NCI-H2081 (cell line): ENCODE measurements at places on chromosomes 16 and 17.
A peak's percentile ranks its signal among the peaks of the same experiment; 100 is the strongest.

DNA sequence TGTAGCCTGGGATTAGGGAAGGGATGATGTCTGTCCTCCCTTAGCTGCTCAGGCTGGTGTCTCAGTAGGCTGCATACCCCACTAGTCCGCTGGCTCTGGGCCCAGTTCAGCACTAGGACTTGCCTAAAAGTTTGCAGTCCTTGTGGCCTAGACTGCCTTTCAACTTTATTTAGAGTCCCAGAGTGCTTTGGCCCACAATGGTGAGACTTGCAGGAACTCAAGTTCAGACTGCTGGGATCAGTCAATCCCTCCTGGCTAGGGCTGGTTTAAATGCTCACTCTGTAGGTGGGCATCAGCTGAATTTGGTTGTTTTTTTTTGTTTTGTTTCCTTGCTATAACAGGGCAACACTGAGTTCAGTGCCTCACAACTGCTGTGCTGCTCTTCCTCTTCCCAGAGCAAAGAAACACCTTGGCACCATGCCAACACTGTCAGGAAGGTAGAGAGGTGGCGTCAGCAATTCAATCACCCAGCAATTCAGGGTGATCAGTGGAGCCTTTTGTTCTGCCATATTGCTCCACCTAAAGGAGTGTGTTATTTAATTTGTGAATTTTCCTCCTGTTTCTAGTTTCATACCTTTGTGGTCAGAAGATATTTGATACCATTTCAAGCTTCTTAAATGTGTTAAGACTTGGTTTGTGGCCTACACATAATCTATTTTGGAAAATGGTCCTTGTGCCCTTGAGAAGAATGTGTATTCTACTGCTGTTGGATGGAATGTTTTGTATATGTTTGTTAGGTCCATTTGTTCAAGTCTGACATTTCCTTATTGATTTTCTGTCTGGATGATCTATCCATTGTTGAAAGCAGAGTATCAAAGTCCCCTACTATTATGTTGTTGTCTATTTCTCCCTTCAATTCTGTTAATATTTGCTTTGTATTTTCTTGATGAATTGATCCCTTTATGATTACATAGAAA lies 284.0 kb upstream of the PMFBP1 start:
- DNase-seq, result peak; percentile 38

- DNase-seq, result no peak
Measured at GRCh38 chr16:13768471-13768870, 151.5 kb upstream of the ERCC4 start.

- DNase-seq, result no peak
Measured at GRCh38 chr16:58793366-58793765, 59.2 kb upstream of the GOT2 start.

DNA sequence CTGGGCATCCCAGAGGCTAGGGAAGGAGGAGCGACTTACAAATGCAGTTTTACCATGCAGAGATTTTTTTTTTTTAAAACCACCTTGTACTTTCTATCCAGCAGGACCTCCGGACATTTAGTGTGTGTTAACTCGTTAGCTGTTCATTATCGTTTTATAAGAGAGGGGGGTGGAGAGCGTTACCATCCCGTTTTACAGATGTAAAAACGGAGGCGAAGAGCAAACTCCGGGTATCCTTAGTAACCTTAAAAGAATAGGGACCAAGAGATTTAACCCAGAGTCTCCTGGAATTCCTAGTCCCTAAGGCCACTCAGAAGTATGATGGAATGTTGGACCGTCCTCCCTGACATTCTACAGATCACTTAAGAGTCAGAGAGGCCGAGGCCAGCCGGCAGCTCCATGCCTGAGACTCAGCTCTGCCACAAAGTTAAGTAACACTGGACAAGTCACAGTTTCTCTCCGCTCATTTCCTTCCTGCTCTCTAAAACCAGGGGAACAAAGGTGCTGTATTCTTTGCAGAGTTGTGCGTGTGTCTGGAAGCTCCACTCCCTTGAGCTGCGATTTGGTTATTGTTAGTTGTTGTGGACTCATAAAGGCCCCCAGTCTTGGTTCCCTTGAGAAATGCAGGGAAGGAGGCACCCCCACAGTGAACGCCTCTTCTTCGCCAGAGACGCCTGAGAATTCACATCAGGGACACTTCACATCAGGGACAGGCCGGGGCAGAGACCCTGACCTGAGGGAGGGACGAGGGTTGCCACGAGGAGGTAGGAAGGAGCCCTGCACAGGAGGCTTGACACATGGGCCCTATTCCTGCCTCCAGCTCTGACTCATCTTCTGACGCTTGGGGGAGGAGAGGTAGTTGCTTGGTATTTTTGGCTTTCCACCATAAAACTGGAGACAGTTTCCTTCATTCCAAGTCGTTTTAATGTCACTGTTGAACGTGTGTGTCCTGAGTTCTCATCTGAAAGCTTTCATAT lies 1.2 kb downstream of the DUSP14 start:
- DNase-seq, result no peak

GRCh38 chr16:19278403-19278802 lies 7.1 kb upstream of the CLEC19A start:
- DNase-seq, result no peak

GRCh38 chr17:28972437-28972836 lies 21.1 kb upstream of the PHF12 start:
- DNase-seq, result no peak

- DNase-seq, result no peak
Measured at GRCh38 chr16:15829460-15829859, 27.4 kb downstream of the MYH11 start.

- no peak for DNase-seq
Measured at GRCh38 chr17:50844117-50844700, 8.8 kb downstream of the WFIKKN2 start.

DNA sequence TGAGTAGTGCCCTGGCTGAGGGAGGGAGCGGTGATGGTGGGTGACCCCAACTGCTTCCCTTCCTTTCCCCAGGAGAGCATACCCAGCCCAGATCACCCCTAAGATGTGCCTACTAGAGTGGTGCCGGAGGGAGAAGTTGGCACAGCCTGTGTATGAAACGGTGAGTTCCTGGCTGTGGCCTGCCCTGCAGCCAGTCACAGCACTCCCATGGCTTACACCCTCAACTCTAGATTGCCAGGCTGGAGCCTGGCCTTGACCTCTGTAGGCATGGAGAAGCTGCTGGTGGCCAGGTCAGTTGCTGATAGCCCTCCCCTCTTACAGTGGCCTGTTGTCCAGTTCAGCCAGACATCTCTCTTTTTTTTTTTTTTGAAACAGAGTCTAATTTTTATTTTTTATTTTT lies 8.6 kb upstream of the NFATC3 start:
- DNase-seq, result no peak

DNA sequence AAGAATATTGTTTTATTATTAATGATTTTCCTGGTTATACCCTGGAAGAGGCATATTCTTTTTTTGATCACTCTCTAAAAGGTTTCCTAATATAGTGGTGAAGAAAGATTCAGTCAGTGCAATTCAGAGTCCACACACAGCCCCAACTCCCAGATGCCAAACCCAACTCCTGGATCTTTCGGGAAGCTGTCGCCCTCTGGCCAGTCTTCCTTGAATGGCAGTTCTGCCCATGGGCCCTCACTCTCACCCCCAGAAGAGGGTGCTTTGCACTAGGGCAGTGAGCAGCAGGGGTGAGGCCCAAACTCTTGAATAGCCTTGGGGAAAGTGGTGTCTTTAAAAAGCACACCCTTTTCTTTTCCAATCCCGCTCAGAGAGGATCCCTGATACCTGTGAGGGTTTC lies 11.0 kb downstream of the KRT32 start:
- DNase-seq, result no peak

DNA sequence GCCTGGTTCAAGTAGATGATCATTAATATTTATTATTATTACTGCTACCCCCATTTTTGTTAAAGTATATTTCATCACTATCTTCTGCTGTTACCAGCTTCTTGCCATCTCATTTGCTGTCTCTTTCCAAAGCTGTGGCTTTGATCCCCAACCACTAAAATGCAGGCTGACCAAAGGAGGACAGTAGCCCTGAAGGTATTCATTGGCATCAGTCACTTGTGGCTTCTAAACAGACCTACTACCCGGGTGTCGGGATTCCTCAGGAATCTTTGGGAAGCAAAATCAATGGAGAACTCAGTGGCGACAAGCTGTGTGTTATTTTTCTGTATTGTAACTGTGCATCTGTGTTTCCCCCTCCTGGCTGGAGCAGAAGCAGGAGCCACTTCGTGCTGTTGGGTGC lies 379.2 kb upstream of the ERCC4 start:
- DNase-seq, result no peak

- DNase-seq, result no peak
Measured at GRCh38 chr17:27577884-27578717, 52.9 kb upstream of the LGALS9 start.

- no peak for DNase-seq
Measured at GRCh38 chr16:49575346-49576172, 202.0 kb downstream of the C16orf78 start.

- no peak for DNase-seq
Measured at GRCh38 chr16:65409510-65409909, 287.6 kb upstream of the CDH11 start.

DNA sequence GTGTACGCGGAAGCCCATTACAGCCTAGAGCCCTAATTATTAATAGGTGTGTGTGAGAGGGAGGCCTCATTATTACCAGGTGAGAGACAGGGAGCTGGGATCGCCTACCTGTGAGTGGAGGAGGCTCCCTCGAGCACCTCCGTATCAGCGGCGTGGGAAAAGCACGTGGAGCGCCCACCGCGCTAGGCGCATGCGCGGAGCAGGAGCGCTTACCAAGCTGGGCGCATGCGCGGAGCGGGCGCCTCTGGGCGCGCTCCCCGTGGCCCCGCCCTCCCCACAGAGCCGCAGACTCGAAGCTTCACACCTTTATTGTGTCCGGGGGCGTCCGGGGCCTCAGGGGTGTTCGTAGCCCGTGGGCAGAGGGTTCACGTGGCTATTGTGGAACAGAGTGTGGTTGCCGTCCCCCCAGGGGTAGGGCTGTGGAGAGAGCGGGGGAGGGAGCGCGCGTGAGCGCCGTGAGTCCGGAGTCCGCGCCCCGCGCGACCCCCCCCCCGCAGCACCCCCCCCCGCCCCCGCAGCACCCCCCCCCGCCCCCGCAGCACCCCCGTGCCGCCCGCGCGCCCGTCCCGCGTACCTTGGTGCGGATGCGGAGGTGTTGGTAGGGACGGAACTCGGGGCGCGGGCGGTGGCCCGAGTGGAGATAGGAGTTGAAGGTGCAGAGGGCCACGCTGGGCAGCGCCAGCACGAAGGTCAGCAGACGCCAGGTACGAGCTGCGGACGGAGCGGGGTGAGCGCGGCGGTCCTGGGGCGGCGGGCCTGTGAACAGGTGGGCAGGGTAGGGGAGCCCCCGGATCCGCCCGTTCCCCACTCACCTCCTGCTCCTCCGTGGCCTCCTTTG lies 500 bp downstream of the COX6A2 start:
- no peak for DNase-seq

GRCh38 chr16:75854152-75854551 lies 127.9 kb upstream of the CPHXL start:
- DNase-seq, result no peak

- DNase-seq, result no peak
Measured at GRCh38 chr17:83196024-83196365, 116.6 kb downstream of the METRNL start.
